Esophagus squamous epithelium (tissue), 5 donors: ENCODE measurements at places on chromosomes 16 and 17.

DNA sequence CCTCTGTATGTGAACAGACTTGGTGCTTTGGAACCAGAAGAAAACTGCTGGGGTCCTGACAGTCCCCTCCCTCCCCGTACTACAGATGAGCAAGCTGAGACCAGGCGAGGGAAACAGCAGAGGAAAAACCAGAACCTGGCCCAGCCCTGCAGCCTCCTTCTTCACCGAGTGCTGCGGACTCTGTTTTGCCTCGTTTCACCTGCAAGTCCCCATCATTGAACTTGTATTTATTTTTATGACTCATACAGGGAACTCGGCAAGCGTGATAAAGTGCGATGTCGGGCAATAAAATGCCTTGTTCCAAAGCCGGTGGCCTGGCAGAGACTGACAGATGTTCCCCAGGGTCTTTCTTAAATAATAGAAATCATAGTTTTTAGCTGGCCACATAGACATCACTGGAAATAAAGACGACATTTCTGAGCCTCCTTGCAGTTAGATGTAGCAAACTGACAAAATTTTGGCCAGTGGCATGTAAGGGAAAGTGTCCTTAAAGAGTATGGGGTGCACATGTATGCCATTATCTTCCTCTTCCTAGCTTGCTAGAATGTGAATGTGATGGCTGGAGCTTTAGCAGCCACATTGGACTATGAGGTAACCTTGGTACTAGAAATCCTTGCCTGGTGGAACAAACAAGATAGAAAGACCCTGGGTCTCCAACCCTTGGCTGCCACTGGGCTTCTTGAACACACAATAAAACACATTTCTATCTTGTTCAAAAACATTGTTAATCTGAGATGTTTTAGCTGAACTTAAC is 128.6 kb downstream of the IRF8 start:
- DNase-seq, result no peak

DNA sequence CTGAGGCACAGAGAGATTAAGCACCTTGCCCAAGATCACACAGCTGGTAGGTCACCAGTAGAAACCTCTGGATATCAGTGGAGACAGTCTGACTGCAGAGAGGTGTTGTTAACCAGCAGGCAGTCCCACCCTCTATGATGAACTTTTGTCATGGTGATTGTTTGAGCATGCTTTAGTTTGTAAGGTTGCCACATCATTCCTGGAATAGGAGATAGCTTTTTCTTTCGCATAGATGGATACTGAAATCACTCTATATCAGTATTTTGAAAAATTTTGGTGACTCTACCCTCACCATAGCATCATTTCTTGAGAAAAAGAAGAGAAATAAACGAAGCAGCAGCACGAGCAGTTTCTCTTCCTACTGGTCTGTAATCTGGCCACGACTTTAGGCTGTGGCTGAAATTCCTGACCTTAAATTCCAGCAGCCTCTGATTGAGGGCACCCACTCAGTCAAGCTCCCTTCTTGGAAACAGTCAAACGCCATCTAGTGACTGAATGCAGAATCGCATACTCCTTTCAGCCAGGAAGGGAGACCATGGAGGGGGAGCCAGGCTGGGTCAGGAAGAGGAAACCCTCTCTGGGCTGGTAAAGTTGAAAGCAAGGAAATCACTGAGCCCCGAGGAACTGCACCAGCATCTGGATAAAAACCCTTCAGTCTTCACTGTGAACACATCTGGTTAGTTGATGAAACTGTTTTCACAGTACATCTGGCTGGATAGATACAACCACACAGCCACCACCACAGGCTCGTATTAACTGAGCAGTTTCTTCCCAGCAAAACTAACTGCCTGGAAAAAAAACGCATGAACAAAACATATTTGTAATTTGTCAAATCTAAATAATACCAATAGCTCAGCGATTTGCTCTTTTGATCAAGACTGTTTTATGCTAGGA is 108.5 kb upstream of the XYLT1 start:
- no peak for DNase-seq

GRCh38 chr16:16033208-16033717 is 83.8 kb downstream of the ABCC1 start:
- DNase-seq, result no peak

- DNase-seq, result no peak
Observed at GRCh38 chr16:55478827-55479429, at the start of gene MMP2. MMP2 (plus strand) TSS chr16:55479198; CDS start chr16:55479480, 282 bp downstream.

- DNase-seq, result no peak
Observed at GRCh38 chr17:44350733-44351226, 5.7 kb downstream of the GRN start.

DNA sequence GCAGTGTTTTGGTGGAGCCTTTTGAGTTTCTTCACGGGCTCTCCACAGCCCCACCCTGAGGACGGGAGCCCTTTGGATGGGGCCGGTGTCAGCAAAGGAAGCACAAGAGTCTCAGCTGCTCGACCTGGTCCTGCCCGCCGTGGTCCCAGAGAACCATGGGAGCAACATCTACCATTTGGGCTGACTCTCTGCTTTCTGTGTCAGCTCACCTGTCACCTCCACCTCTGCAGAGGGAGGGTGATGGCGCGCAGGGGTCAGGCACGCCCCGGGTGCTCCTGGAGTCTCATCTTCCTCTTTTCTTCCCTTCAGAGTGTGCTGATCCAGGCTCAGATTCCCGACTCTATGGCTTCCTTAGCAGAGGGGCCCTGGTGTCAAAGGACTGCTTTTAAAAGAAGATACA is 171.7 kb downstream of the LAT start:
- DNase-seq, result no peak

GRCh38 chr16:12612598-12613101 is 191.0 kb downstream of the CPPED1 start:
- no peak for DNase-seq

DNA sequence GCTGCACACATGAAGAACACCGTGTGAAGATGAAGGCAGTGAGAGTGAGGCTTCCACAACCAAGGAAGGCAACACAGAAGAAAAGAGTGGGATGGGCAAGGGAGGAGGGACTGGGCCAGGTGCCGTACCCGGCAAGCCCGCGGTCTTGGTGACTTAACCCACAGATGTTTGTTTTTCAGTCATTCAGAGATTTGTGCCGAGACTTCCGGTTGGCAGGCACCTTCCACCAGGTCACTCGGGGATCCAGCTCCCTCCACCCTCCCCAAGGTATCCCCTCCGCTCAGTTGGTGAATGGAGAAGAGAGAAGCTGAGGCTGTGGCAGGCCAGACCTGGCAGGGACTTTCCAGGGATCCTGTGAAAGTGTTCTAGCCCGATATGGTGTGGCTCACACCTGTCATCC is 4.9 kb upstream of the KREMEN2 start:
- no peak for DNase-seq

DNA sequence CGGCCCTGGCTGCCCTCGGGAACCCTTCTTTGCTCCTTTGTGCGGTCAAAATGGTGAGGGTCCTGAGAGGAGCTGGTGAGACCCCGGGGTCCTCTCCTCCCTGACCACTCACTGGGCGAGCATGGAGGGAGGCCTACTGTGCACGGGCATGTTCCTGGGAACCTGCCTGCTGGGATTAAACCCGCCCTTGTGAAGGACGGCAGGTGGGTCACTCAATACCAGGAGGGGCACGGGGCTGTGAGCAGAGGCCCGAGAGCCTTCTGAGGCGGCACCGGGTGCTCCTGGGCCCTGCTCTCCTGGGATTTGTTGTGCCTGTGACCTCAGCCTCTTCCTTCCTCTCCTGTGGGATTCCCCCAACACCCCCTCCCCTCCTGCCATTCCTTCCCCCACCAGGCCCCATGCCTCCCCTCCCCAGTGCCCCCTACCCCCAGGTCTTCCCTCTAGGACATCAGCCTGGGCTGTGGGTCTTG is 19.7 kb downstream of the METRNL start:
- no peak for DNase-seq

GRCh38 chr17:35523296-35523695 is 14.2 kb downstream of the SLFN12L start:
- no peak for DNase-seq

- DNase-seq, result no peak
Observed at GRCh38 chr16:77059446-77059845, 131.5 kb upstream of the MON1B start.

- no peak for DNase-seq
Observed at GRCh38 chr17:80097844-80098691, 3.3 kb upstream of the GAA start.

DNA sequence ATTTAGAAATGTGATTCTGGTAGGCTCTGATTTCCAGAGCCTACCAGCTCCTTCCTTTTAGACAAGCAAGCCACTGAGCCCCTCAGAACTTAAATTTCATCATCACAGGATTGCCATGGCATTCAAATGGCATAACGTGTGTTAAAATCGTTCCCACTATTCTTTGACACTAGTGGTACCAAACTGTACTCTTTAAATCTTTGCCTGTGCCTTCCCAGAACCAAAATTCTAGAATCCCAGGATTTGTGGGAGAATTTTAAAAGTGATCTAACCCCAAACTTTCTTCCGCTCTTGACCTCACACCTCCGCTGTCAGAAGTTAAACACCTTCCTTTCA is 287 bp upstream of the INTS2 start:
- DNase-seq, result no peak

- no peak for DNase-seq
Observed at GRCh38 chr16:69105501-69106361, at the start of gene HAS3. HAS3 (plus strand) TSS chr16:69105653; CDS start chr16:69109396, 3,743 bp downstream.

DNA sequence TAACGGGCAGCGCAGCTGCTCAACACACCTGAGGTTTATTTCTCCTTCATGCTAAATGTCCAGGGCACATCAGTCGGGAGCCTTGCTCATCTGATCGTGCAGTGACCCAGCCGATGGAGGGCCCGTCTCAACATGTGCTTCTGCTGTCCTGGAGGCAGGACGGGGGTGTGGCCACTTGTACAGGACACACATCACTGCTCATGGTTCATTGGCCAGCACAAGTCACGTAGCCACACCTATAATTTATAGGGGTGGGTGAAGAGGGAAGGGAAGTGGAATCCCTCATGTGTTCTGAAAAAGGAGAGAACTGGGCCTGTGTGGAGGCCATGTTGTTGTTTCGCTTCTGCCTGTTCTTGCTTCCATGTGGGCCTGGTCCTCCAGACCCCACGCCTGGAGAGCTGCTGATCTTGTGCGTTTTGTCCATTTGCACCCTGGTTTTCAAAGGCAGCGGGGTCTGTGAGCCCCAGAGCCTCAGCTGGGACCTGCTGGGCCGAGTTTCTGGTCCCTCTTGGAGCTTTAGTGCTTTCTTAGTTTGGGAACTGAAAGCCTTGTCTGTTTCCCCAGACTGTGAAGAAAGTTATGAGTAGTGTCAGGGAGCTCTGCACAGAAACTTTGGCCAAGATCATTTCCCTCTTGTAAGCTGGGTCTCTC is 60.5 kb downstream of the CMIP start:
- DNase-seq, result no peak

GRCh38 chr16:67164599-67165061 is at the start of gene HSF4:
HSF4 (plus strand) TSS chr16:67164745; CDS start chr16:67164812, 67 bp downstream.
- DNase-seq, result no peak

DNA sequence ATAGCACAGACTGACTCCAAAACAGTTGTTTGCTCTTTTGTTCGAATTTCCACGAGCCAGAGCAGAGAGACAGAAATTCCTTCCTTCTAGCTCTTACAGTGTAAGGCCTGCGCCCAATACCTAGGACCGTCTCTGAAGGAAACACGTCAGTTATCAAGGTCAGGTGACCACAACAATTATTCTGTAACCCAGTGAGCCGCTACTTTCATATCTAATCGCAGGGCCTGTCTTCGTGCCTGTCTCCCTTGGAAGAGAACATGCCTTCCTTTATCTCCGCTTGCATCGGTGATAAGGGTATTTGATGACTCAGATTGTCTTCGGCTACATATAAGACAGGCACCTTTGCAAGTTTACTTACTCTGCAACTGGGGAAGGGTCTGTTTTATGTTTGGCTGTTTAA is 288.0 kb downstream of the MAF start:
- DNase-seq, result no peak
